Esophagus squamous epithelium (tissue), 5 donors: ENCODE measurements at places on chromosomes 2 and 18. TPM values are rescaled to one million over a fixed set of nuclear protein-coding genes. Genes with fewer than 3 reads are reported as not detected.

GRCh38 chr18:45993438-45993837 is 26.3 kb upstream of the EPG5 start:
- H3K27ac ChIP-seq, result no peak overlapping the region
- no peaks in the 10 kb centered on the region for H3K36me3 ChIP-seq
- H3K27me3 ChIP-seq, result no peaks in the 10 kb centered on the region
- no peak for DNase-seq
- H3K4me1 ChIP-seq, result no peaks in the 10 kb centered on the region
- no peak overlapping the region for H3K4me3 ChIP-seq

- H3K27ac ChIP-seq, result no peak overlapping the region
- no peak for DNase-seq
- no peak overlapping the region for H3K4me3 ChIP-seq
- no peaks in the 10 kb centered on the region for H3K36me3 ChIP-seq
- H3K4me1 ChIP-seq, result peaks cover 53% of the 10 kb centered on the region
Measured at GRCh38 chr2:161420406-161421074, 4.4 kb downstream of the TBR1 start.

DNA sequence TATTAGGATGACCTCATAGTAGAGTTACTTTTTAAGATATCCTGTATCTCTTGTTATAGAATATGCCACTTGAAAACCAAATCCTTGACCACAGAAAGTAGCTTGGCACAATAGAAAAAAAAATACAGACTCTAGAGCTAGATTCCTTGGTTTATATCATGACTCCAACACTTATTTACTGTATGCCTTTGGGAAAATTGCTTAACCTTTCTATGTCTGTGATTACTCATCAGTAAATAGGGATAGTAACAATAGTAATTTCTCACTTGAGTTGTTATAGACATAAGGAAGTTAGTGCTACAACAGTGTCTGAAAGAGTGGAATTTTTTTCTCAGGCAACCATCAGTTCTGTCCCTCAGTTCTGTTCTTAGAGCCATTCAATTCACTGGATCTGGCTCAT is 193.8 kb downstream of the GULP1 start:
- no peaks in the 10 kb centered on the region for H3K27me3 ChIP-seq
- no peak overlapping the region for H3K4me3 ChIP-seq
- H3K4me1 ChIP-seq, result no peaks in the 10 kb centered on the region
- H3K36me3 ChIP-seq, result no peaks in the 10 kb centered on the region
- no peak overlapping the region for H3K27ac ChIP-seq

DNA sequence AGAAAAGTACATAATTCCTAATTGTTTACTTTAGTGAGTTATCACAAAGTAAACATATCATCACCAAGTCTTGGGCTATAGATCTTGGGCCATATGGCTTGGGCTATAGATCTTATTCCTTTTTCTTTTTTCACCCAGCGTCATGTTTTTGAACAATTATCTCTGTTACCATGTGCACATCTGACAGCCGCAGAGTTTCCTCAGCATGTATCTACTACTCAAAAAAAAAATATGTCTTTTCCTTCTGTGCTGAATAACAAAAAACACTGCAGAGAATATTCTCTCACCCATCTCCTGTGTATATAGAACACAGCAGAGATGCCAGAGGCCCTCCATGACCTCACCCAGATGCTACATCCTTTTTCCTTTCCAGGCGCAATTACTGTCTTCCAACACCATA is 76.2 kb upstream of the MYO3B start:
- no peak overlapping the region for H3K27ac ChIP-seq
- H3K4me3 ChIP-seq, result no peak overlapping the region
- DNase-seq, result no peak
- H3K27me3 ChIP-seq, result no peaks in the 10 kb centered on the region
- H3K36me3 ChIP-seq, result no peaks in the 10 kb centered on the region

GRCh38 chr2:195461010-195461409 is 196.0 kb upstream of the SLC39A10 start:
- DNase-seq, result no peak
- no peaks in the 10 kb centered on the region for H3K27me3 ChIP-seq
- no peaks in the 10 kb centered on the region for H3K4me1 ChIP-seq
- no peak overlapping the region for H3K27ac ChIP-seq
- H3K4me3 ChIP-seq, result no peak overlapping the region

DNA sequence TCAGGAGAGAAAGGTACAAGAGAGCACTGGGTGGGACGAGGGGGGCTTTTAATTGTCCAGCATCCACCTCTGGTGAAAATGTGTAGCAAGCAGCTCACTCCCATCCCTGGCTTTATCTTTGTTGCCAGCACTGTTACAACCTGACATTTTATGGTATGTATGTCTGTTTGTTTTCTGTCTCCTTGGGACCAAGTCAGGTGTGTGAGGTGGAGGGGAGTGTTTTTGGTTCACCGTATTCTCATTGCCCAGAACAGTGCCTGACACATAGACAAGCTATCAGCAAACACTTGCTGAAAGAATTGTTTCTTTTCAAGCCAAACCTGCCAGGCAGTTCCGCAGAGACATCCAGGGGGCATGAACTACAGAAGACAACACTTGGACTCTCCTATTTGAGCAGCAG is 24.7 kb downstream of the TGFA start:
- H3K4me1 ChIP-seq, result peaks cover 17% of the 10 kb centered on the region
- H3K4me3 ChIP-seq, result no peak overlapping the region
- H3K27ac ChIP-seq, result no peak overlapping the region
- DNase-seq, result no peak
- no peaks in the 10 kb centered on the region for H3K36me3 ChIP-seq

- H3K27me3 ChIP-seq, result no peaks in the 10 kb centered on the region
- no peak overlapping the region for H3K27ac ChIP-seq
- no peaks in the 10 kb centered on the region for H3K36me3 ChIP-seq
- H3K4me3 ChIP-seq, result no peak overlapping the region
Measured at GRCh38 chr2:39719317-39719716, 53.6 kb downstream of the TMEM178A start.

DNA sequence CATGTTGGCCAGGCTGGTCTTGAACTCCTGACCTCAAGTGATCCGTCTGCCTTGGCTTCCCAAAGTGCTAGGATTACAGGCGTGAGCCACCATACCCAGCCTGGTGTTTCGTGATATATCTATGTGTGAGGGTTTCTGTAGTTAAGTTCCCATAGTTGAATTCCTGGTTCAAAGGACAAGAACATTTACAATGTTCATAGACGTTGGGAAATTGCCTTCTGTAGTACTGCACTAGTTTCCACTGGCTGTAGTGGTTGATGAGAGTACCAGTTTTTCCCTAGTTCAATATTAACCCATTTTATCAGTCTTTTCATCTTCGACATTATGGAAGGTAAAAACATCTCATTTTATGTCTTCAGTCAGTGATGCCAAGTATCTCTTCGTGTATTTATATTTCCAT is 171.0 kb downstream of the NEDD4L start:
- H3K4me3 ChIP-seq, result no peak overlapping the region
- no peaks in the 10 kb centered on the region for H3K27me3 ChIP-seq
- no peaks in the 10 kb centered on the region for H3K4me1 ChIP-seq
- no peaks in the 10 kb centered on the region for H3K36me3 ChIP-seq
- no peak for DNase-seq

PRKRA gene
- 16.0 TPM for total RNA-seq

MAP3K19 gene
- not detected for total RNA-seq

SFT2D3 gene
- 3.3 TPM for total RNA-seq

NCKAP5 gene
- total RNA-seq, result 5.7 TPM

PARD6G gene
- total RNA-seq, result 31.1 TPM

MTCL1 gene
- total RNA-seq, result 6.5 TPM

PRKAG3 gene
- total RNA-seq, result not detected
